GM23338 (cell line): ENCODE measurements at places on chromosomes 1 and 21.

- DNase-seq = peak; percentile 74
These were observed 45.6 kb downstream of the IL23R start for GRCh38 chr1:67211589-67212563.

GRCh38 chr21:29496337-29496736 is 197.6 kb downstream of the BACH1 start:
- no peak for DNase-seq

GRCh38 chr1:24898909-24899439 is 31.1 kb downstream of the RUNX3 start:
- no peak for DNase-seq

GRCh38 chr1:117642963-117643362 is 37.1 kb downstream of the TENT5C start:
- DNase-seq = no peak

DNA sequence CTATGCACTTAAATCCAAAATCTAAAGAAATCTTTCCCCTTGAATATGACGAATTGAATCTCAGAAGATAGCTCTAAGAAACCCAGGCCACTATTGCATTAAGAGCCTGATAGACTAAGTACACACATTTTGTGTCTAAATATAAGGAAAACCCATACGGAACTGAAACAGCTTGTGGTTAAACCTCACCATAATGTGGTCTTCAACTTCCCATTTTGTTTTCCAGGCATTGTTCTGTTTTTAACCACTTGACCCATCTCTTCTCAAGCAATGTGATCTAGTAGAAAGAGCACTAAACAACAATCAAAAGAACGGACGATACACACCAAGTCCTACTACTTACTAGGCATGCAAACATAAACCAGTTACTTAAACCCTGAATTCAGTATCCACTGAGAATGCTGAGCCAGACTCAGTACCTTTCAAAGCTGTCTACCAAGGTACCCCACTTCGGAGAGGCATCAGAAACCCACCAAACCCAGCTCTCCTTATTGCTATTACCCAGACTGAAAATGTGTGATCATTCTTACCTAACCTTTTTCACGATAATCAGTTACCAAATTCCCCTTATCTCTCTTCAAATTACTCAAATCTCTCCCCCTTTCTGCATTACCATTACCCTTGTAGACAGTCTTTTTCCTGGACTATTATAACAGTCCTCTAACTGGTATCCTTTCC is 12.8 kb downstream of the OTUD7B start:
- DNase-seq = no peak

DNA sequence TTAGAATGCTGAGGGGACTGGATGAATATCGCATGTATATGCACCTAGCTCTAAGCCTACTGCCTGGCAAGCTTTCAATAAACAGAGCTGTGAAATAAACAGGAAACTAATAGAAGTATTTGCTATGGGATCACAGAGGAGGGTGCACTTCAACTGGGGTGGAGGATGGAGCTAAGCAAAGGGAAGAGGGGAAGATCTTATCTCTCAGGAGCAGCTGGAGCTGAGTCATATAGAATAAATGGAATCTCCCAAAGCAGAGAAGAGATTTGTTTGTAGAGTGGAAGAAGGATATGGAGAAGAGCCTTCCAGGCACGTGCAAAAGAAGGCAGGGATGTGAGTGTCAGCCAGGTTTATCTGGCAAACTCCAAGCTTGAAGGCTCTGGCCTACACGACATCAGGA is 17.0 kb upstream of the KCNA10 start:
- DNase-seq = no peak

DNA sequence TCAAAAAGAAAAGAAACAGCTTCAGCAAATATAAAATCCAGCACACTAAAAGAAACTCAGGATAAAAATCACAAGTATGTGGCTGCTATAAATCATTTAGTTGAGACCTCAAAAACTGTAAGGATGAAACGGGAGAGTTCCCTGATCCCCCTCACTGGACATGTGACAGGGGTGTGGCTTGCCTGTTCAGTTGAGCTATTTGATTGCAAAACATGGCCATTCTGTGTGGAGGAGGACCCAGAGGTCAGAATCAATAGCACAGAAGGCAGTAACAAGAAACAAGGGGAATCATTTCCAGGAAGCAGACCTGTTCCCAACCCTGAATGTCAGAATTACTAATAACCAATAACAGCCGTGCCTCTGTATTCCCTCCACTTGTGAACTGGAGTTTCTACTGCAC is 27.9 kb downstream of the RBM11 start:
- DNase-seq = no peak

- no peak for DNase-seq
These were observed 110.7 kb upstream of the KIAA0040 start for GRCh38 chr1:175303201-175303707.
